Endothelial cell of umbilical vein (primary cell): ENCODE measurements at places on chromosomes 5 and 9. TPM values are rescaled to one million over a fixed set of nuclear protein-coding genes. Genes with fewer than 3 reads are reported as not detected.

Gene GCNT4
- total RNA-seq: not detected in 2 replicates

Gene SLCO4C1
- total RNA-seq: not detected in 2 replicates

Gene RUSC2
- total RNA-seq: 46.2 and 52.1 TPM in 2 replicates

Gene LVRN
- 0.28 and 0.38 TPM in 2 replicates for total RNA-seq

Gene GPX8
- total RNA-seq: 147 and 161 TPM in 2 replicates

Gene KIF4B
- total RNA-seq: 0.14 and 0.44 TPM in 2 replicates

Gene FBXO4
- total RNA-seq: 7.0 and 7.7 TPM in 2 replicates

Gene KCNMB1
- 0.29 TPM in 1 of 2 replicates, not detected in the other for total RNA-seq

Gene PCA3
- 0.32 and 2.5 TPM in 2 replicates for total RNA-seq

Gene PCDHB14
- 0.55 and 1.0 TPM in 2 replicates for total RNA-seq

Gene NIM1K
- total RNA-seq: 0.49 TPM in 1 of 2 replicates, not detected in the other

Gene IDNK
- total RNA-seq: 3.4 and 4.5 TPM in 2 replicates

Gene ADGRD2
- total RNA-seq: not detected in 2 replicates

Gene PRR16
- total RNA-seq: 0.91 and 2.3 TPM in 2 replicates

Gene FOXD4L4
- 0.15 and 0.39 TPM in 2 replicates for total RNA-seq

Gene SARDH
- total RNA-seq: 0.30 and 0.44 TPM in 2 replicates

Gene RFESD
- 1.1 and 2.0 TPM in 2 replicates for total RNA-seq

Gene OLFML2A
- total RNA-seq: 0.32 and 1.1 TPM in 2 replicates

Gene POLR1E
- total RNA-seq: 17.2 and 21.2 TPM in 2 replicates

Gene CRHBP
- 0.51 TPM in 1 of 2 replicates, not detected in the other for total RNA-seq

Gene ALDH1A1
- 220 and 287 TPM in 2 replicates for total RNA-seq

Gene NSMF
- 43.3 and 45.4 TPM in 2 replicates for total RNA-seq

Gene NOXA1
- total RNA-seq: 0.91 and 1.3 TPM in 2 replicates

Gene TMEM174
- not detected in 2 replicates for total RNA-seq

Gene SLCO6A1
- not detected in 2 replicates for total RNA-seq

Gene PKN3
- 39.3 and 40.4 TPM in 2 replicates for total RNA-seq

Gene SLC45A2
- not detected in 2 replicates for total RNA-seq

Gene NFIB
- 160 and 174 TPM in 2 replicates for total RNA-seq

Gene GGTA1
- not detected in 2 replicates for total RNA-seq
